ENCODE measurements at places on chromosomes 6 and 20.
A peak's percentile ranks its signal among the peaks of the same experiment; 100 is the strongest.

DNA sequence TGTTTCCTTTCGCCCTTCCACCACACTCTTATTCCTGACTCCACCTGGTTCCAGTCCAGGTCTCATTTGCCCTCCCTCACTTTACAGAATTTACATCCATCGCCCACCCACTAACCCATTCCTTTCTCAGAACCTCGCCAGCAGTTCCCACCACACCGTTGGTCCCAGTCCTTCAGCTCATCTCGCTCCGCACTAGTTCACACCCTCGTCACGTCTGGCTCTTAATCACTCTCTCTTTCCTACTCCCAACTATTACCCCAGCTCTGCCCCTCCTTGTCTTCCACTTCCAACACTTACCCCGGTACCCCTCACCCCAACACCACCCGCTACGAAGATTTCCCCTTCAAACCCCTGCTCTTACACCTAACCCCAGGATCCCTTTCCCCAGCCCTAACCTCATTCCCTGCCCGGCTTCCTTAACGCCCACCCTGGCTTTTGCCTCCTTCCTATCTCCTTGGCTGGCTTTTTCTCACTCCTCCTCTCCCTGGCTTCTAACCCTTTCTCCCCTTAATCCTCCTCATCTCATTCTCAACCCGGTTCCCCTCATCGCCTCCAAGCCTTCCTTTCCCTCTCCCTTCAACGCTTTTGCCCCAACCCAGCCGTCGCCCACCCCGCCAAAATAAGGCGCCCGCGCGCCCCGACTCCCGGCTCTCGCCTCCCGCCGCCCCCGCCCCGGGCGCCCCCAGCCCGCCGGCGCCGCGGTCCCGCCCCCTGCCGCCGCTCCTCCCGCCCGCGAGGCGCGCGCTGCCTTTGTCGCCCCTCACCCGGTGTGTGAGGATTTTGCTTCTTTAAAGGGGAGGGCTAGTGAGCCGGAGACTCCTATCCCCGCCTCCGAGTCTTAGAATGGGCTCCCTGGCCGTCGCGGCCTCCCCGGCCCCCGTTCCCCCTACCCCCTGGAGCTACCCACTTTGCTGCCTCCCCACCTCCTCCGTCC, 542 bp downstream of the USP49 start:
- no peak for DNase-seq

DNA sequence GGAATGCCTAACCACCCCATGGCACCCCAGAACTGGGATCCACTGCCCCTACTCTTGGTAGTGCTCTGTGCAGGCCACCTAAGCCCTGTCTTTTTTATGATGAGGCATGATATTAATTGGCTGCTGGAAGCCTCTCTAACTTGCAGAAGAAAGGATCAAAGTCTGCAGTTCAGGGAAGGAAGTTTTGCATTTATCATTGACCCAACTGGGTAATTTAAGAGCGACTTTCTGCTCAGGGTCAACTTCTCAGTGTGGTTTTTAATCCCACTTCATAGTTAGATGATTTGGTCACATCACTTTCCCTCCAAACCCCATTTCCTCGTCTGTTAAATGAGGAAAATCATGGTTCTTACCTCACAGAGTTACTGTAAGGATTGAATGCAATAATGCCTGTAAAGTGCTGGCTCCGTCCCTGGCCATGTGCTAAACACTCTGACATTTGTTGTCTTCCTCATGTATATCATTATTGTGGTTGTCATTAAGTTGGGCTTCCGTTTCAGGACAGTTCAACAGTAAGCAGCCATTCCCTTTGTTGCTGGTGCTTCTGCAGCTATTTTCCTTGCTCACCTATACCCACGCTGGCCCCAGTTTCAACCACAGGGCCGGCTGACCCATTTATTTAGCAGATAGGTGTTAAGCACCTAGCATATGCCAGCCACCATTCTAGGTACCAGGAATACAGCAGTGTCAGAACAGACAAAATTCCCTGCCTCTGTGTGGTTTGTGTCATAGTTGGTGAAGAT, 14.2 kb downstream of the E2F3 start:
- no peak for DNase-seq

GRCh38 chr6:151379933-151380847, 11.2 kb downstream of the ZBTB2 start:
- DNase-seq, result no peak

- no peak for DNase-seq
Measured at GRCh38 chr20:5722927-5723326, 27.3 kb upstream of the SHLD1 start.

GRCh38 chr20:12882832-12883506, 125.8 kb upstream of the SPTLC3 start:
- no peak for DNase-seq

GRCh38 chr20:615514-615913, 5.4 kb upstream of the TCF15 start:
- no peak for DNase-seq

- DNase-seq, result no peak
Measured at GRCh38 chr20:1474817-1475603, 8.4 kb upstream of the NSFL1C start.

DNA sequence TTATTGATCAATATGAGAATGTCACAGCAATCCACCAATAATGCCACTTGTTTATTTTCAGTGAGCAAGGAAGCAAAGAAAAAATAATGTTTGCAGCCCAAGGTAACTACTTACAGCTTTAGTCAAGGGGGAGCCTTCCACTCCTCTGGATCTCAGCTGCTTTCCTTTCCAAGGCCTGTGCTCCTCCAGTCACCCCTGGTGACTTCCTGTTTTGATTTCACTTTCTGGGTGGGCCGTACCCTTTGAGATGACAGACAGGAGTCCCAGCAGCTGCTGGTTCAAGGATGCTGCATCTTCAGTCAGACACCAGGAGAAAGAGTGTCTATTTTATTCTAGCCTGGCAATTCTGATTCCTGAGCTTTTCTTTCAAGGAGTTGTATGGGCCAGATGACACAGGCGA, 5.6 kb upstream of the VNN2 start:
- no peak for DNase-seq

- no peak for DNase-seq
Measured at GRCh38 chr20:12936020-12936419, 72.8 kb upstream of the SPTLC3 start.

DNA sequence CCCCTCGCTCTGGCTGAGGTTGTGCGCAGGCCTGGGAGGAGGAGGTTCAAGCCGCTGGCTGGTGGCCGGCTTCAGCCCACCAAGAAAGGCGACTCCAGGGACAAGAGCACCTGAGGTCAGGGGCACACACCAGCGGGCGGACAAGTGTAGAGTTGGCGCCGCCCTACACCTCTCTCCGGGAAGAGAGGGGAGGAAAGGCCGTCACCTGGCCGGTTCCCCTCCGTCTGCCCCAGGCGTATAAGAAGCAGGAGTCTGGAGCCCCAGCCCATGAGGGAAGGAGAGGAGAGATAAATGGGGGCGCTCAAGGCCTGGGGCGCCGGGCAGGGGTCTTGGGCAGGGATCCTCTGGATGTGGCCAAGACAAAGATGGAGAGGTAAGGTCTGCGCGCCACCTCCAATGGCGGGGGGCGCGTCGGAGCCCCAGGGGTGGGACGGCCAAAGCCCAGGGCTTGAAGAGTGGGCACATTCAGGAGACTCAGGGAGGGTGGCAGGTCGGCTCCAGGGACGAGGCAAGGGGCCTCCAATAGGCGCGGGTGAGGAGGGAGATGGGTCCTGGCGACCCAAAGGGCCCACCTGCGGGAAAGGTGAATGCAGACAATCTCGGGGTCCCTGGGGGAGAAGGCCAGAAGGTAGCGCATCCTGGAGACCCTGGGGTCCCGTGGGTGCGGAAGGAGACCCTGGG, 826 bp downstream of the RIMS4 start:
- DNase-seq, result no peak

DNA sequence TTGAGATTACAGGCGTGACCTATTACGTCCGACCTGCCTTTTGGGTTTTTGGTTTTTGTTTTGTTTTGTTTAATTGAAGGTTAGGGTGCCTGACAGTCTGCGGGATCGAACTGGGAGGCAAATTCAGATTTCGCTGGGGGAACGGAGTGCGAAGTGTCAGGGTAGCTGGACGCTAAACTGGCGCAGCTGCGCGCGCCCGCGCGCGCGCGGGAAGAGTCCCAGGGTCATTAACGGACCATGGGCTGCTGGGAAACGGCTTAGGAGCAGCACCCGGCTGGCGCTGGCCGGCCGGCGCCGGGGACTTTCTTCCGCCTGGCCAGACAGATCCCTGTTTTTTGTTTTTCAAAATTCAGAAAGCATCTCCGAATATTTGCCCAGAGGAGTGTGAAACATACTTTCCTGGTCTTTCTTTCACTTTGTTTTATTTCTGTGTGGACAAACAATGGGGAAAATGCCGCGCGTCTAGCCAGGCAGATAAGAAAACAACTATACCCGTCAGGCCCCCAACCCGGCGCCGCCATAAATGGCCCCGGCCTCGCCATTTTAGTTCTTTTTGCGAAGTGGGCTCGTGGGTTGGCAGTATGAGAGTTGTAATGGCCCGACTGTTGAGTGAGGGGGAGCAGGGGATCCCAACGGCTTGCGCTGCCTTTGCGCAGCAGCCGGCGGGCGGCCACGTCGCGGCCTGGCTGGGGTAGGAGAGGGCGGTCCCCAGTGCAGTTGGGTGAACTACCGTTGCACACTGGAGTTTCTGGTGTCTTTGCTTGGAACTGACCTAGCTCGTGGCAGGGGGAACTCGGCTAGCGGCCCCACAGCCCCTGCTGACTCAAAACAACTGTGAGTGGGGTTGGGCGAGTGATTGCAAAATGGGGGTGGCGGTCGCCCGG, 7.1 kb downstream of the HSPA1B start:
- DNase-seq, result peak; percentile 90

- DNase-seq, result no peak
Measured at GRCh38 chr6:47363736-47364135, 54.0 kb upstream of the TNFRSF21 start.

GRCh38 chr6:11585426-11586016, 48.0 kb downstream of the TMEM170B start:
- DNase-seq, result no peak

DNA sequence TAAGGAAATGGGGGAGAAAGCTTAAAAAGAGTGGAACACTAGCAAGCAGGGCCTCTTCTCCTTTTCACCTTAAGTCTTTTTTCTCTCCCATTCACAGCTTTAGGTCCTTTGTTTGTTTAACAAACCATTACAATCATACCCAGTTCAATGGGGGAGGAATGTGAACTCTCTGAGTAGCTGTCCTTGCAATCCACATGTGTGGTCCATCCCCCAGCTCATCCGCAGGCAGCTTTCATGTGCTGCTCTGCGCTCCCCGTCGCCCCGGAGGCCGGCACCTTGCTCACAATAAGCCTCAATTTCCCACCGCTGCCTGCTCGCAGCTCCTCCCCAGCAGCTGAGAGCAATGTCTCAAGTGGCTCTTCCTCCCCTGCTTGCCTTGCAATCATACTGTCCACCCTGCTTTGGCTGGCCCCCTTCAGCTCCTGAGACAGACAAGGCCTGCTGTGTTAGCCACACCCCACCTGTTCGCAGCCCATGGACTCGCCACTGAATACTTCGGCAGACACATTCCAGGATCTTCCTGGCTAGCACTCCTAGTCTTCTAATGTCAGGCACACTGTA, 49.1 kb downstream of the PLAGL1 start:
- DNase-seq, result no peak

DNA sequence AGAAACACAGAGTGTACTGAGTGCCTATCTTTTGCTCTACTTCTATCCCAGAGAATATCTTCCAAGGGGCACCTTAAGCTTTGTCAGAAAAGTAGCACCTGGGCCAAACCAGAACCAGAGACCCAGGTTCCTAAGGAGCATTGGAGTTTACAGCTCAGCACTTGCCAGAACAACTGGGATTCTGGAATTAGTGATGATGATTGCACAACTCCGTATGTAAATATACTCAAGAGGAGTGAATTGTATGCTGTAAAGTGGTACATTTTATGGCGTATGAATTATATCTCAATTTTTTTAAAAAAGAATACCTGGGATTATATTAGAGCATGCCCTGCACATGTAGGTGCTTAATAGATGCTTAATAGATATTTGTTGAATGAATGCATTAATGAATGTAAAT, 36.2 kb upstream of the EPB41L1 start:
- DNase-seq, result no peak

DNA sequence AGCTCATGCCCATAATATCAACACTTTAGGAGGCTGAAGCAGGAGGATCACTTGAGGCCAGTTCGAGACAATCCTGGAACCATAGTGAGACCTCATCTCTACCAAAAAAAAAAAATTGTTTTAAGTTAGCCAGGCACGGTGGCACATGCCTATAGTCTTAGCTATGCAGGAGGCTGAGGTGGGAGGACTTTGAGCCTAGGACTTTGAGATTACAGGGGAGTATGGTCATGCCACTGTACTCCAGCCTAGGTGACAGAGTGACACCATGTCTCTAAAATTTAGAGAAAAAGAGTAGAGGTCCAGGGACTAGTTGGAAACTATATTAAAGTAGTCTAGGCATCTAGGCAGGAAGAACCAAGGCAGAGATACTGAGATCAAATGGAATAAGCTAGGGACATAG, 121.6 kb downstream of the SLC16A10 start:
- DNase-seq, result no peak

GRCh38 chr6:33481192-33481591, 26.8 kb downstream of the ZBTB9 start:
- no peak for DNase-seq
